ENCODE measurements at places on chromosomes 1 and 21.
A peak's percentile ranks its signal among the peaks of the same experiment; 100 is the strongest.

DNA sequence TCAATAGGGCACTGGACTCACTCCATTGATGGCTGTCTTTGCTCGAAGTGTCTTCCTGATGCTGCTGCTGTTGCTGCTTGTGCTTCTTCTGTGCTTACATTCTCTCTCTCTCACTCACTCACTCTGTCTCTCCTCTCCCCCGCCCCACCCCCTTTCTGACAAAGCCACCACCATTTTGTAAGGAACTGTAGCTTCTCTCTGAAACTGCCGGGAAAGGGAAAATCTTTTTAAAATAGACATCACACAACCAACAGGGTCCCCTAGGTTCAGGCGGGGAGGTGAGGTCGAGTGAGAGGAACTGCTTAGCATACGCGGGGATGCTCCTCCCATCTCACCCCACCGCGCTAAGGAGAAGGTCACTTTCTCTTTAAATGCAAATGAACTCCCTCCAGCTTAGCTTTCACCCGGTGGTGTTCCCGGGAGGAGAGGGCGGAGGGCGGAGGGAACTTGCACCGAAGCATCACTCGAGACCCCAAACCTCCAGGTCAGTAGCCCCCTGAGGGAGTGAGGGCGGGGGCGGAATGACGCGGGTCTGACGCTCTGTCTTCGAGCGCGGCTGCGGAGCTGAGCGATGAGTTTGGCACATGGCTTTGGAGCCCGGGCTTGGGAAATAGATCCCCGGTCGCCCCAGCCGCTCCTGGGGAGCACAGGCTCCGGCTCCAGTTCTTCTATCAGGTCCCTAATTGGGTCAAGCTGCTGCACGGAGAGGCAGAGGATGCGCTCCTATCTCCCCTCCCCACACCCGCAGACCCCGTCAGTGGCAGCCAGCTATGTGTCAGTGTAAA lies at the start of gene CCDC28B:
Gene CCDC28B, plus strand, starts transcription at position 370 of the 785 bp plus-strand sequence. CDS start 1,341 bp downstream, outside the sequence.
- peak; percentile 73 for DNase-seq

DNA sequence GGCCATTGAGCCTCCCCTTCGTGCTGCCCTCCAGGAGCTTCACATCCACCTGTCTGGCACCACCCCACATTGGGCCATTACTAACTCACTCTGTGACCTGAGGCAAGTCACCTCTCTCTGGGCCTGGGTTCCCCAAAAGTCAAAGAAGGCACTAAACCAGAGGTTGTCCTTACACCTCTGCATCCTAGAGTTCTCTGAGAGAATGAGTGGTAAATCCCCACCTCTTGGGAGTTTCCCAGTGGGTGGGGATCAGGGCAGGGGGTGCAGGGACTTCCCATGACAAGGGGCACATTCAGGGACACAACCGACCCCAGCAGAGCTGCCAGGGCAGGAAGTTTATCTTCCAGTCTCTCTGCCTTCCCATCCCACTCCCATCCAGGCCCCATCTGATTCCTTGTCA lies 99.7 kb downstream of the EPHB2 start:
- DNase-seq, result no peak

- peak; percentile 79 for DNase-seq
Observed at GRCh38 chr1:114979278-114979891, 50.2 kb upstream of the TSHB start.

DNA sequence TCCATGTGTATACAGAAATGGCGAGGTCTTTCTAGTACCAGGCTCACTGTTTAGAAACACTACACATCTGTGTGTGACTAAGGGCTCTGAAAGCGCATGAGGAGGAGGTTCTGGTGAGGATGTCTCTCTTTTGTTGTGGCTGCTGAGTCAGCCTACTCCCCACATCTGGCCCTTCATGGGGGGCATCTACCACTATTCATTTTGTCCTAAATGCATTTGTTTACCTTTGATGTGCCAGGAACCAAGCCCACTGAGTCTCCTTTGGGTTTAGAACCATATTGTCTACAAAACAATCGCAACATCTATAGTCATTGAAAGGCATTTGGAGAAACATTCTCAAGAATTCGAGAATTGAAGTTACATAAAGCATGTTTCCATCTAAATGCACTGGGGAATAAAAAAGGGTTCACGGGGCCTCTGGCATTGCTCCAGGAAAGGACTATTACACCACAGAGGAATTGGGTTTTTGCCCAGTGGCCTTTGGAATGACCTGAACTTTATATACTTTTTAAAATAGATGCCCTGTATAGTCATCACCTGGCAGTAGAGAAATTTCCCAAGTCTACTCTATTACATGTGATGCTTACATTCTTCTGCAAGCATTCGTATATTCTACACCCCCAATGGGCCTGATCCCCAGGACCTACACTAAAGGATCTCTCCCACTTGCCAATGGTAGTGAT lies 35.1 kb upstream of the ADORA3 start:
- no peak for DNase-seq

GRCh38 chr1:6970221-6970620 lies 185.0 kb downstream of the CAMTA1 start:
- no peak for DNase-seq

- DNase-seq, result no peak
Observed at GRCh38 chr1:26372039-26372438, 511 bp downstream of the ZNF683 start.

DNA sequence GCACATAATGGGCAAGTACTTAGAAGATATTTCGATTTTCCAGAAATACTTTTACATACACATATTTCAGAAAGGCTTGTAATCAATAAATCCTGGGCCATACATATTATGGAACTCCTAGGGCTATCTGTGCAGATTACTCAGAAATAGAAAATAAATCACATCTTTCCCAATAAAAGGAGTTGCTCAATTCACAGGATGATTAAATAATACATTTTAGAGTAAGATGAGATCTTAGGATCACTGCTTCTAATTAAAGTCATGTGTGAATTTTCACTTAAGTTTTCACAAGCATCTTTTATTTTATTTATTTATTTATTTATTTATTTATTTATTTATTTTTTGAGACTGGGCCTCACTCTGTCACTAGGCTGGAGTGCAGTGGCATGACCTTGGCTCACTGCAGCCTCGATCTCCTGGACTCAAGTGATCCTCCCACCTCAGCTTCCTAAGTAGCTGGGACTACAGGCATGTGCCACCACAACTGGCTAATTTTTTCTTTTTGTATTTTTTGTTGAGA lies 144.2 kb downstream of the HIVEP3 start:
- DNase-seq, result no peak

- DNase-seq, result no peak
Observed at GRCh38 chr1:11707621-11708276, 16.2 kb downstream of the DRAXIN start.

DNA sequence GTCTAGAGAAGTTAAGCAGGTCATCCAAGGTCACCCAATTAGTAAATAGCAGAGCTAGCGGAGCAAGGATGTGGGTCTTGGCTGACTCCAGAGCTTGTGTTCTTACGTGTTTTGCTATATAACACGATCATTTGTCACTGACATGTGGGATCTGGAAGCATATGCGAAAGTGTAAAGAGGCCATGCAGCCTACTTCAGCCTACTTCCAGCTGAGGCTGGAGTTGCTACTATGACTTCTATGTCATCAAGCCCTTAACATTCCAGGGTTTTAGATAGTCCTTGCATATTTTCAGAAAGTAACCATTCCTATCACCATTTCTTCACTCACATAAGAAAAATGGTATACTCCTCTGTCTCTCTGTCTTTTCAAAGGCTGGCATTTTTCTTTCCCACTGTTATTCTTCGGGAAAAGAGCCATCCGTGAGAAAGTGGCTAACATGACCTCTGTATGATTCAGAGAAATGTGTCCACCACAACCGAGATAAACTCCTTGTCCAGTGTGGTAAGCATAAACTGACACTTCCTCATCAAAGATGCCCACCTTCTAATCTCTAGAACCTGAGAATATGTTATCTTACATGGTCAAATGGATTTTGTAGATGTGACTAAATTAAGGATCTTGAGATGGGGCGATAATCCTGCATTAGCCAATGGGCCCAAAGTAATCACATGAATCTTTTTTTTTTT lies 24.0 kb upstream of the ABL2 start:
- DNase-seq, result no peak

DNA sequence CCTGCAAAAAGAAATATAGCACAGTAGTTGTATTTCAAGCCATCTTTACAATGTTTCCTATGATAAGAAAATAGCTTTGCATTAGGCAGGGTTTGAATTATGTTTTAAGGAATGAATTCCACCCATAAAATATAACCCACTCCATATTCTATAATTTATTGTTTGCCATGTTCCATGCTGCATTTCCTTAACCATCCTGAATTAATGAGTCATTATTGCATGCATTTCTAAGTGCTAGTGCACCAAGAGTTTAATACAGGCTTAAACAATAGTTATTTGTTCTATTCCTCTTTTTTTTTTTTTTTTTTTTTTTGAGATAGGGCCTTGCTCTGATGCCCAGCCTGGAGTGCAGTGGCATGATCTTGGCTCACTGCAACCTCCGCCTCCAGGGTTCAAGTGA lies 45.2 kb downstream of the MIGA1 start:
- no peak for DNase-seq

GRCh38 chr1:209486861-209487593 lies 96.5 kb upstream of the CAMK1G start:
- no peak for DNase-seq

DNA sequence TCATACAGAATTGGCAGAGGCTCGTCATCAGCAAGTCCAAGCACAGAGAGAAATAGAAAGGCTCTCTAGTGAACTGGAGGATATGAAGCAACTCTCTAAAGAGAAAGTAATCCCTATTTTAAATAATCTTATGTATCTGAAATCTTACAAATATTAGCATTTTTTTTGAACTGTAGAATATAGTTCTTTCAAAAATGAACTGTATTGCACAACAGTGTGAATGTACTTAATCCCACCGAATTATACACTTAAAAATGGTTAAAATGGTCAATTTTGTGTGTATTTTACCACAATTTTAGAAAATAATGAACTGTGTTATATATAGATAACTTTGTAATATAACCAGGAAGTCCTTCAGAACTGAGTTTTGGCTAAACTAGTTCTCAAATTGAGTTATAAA lies 75.9 kb downstream of the CCDC18 start:
- no peak for DNase-seq

- no peak for DNase-seq
Observed at GRCh38 chr1:100411019-100411418, 58.7 kb downstream of the CDC14A start.

- no peak for DNase-seq
Observed at GRCh38 chr1:55061706-55062321, 22.5 kb downstream of the PCSK9 start.

GRCh38 chr1:86987446-86987845 lies 73.0 kb downstream of the HS2ST1 start:
- DNase-seq, result no peak

- no peak for DNase-seq
Observed at GRCh38 chr1:199015799-199016198, 377.0 kb downstream of the PTPRC start.

DNA sequence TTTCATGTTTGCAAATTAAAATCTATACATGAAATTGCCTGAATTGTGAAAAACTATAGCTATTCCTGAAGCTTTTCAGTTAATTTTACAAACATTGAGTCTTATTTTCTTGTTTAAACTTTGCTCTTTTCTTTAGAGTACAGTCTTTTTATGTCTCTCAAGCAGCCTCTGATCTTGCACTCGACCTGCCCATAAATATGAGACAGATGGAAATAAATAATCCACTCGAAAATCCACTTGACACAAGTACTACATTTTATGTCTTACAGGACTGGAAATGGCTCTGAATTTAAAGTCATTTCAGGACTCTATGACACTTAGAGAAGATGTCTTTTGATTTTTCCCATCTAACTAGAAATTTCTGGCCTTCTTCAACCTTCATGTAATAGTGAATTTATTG lies 283.8 kb downstream of the USP25 start:
- no peak for DNase-seq

DNA sequence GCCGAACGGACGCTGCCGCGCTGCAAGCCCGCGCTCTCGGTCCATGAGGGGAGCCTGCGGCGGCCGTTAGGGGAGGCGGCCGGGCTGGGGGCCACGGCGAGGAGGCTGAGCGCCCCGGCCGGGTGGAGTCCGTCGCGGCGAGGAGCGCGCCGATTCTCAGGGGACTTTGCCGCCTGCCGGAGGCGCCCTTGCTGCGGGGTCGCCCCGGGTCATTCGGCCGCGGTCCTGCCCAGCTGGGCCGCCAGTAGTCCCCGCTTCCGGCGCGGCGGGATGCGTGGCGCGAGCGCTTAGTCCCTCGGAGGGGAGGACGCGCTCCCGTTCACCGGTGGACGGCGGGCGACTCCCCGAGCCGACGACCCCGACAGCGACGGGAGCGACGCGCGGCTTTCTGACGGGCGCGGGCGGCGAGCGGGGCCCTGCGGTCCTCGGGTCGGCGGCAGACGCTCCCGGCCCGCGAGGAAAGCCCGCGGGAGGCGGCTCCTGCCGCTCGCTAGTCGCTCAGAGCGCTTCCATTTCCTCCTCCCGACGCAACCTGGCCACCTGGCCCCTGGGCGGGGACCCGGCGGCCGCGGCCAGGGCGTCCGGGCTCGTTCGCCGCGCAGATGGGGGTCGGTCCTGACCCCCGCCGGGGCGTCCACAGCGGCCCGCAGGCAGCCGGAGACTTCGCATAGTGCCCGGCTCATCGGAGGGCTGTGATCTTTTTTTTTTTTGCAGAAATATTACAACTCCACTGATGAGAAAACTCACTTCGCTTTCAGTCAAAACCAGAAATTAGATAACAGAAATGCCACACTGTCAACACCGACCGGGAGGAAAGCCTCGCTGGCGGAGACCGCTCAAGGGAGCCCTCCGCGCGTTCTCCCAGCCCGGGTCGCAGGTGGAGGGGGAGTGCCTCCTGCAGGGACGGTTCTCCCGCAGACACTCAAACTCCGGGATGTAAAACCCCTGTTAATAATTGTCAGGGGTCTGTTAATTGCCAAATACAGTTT lies 641 bp upstream of the ZBTB21 start:
- peak; percentile 53 for DNase-seq

DNA sequence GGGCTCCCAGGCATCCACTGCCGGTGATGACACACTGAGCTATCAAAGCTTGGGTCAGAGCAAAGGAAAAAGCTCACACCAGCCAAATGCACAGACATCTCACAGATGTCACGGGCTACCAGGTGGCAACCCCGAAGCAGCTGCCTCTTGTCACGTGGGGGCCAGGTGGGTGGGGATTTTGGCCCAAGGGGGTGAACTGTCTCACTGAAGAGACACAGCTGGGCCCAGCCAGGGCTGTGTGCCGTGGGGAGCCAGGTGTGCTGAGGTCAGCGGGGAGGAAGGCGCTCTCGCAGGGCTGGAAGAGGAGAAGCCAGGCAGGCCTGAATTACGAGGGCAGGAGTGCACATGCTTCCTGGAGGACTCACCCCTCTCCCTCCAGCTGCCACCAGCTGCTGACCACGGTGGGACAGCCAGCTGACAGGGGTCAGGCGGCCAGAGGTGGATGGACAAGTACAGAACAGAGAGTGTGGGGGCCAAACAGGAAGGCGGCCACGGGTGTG lies 32.4 kb downstream of the KCNN3 start:
- DNase-seq, result no peak

DNA sequence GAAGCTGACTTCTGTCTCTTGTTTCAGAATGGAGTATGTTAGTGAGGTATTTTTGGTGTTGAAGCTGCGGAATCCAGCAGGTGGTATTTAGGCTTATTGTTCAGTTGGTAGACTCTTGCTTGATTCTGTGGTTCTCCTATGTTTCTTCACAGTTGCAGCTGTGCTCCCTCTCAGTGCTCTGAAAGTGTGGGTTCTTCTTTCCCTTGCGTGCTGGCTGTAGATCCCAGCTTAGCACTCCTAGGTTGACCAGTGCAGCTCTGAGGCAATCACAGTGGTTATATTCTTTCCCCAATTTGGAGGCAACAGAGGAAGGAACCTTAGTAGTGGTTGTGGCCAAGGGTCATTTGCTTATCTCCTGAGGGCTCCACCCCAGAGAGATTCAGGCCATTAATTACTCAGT lies 269.2 kb upstream of the NRIP1 start:
- no peak for DNase-seq

Data from activated naive CD4-positive, alpha-beta T cell treated with anti-CD3 and anti-CD28 coated beads, Interleukin-2, amount 10 ng/mL, durations not matched to agents 7 days and 5 days (primary cell).